ENCODE measurements at places on chromosomes 2 and 18.

DNA sequence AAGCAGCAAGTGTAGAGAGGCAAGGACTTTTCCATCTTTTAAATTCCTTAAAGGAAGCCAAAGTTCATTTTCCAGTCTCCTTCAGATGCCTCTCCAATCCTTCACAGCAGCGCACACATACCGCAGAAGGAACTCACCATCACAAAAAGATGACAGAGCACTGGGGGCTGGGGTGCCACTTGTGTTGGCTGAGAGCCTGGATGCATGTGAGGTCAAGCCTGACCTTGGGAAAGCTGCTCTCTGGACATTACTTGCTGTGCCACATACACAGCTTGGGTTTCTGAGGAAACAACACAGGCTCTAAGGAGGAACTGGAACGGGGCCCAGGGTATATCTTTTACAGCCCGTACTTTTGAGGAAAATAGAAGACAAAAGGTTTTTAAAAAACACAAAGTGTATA is 364.3 kb upstream of the MEX3C start:
- DNase-seq, result no peak

- no peak for DNase-seq
Observed at GRCh38 chr2:203871371-203871983, 3.9 kb downstream of the CTLA4 start.

- DNase-seq, result no peak
Observed at GRCh38 chr2:219204425-219205164, 2.0 kb upstream of the ZFAND2B start.

DNA sequence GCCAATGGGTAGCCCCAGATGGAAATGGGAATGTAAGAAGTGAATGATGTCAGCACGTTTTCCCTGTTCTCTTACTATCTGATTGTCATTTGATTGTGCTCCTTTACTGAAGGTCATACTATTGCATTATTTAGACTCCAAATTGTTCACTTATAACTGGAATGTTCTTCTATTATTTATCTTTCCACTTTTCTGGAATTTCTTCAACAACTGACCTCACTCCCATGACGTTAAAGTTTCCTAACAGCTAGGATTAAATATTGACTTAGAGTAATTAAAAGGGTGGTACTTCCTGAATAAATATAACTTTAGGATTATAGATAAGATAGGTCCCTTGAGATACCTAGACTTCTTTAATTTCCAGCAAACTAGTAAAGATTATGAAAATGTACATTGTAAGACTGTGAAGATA is 10.9 kb upstream of the GULP1 start:
- DNase-seq, result no peak

Measured in NCI-H2107 (cell line).